ENCODE measurements at places on chromosomes 3 and 15.

DNA sequence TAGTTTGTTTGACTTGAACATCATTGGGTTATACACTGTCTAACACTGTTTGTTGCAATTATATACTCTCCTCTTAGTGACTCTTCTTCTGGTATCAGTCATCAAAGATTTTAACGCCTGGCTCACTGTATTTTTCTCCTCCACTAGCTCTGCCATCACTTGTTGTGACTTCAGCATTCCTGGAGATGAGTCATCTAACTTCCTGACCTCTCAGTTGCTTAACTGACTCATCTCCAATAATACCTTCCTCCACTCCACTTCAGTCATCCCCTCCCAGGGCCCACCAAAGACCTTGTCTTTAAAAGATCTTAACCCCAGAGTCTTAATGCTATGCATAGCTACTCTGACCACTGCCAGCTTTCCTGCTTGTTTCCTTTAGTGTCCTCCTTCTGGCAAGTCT lies 28.6 kb upstream of the CLSTN2 start:
- peak; percentile 7 for DNase-seq

GRCh38 chr3:149744151-149744550 lies 8.1 kb downstream of the COMMD2 start:
- no peak for DNase-seq

DNA sequence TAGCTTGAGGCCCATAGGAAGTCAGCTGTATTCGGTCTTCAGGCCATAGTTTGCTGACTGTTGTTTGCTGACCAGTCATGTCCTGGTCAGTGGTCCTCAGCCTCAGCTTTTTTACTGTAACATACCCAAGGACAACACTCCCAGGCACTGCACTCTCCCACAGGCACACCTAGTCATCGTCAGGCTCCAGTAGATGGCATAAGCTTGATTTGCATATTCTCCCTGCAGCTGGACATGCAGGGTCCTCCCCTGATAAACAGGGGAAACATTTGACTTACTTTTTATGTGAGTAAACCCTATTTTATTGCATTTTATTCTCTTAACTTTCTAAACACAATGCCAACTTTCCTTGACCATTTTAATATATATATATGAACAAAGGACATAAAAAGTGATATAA lies 22.9 kb downstream of the ARHGEF3 start:
- DNase-seq = no peak

GRCh38 chr3:190361791-190362190 lies 26.2 kb upstream of the CLDN16 start:
- DNase-seq = no peak

- DNase-seq = no peak
Measured at GRCh38 chr3:31980530-31981205, 394 bp downstream of the OSBPL10 start.

GRCh38 chr3:134294302-134295280 lies 43.9 kb upstream of the RYK start:
- no peak for DNase-seq

DNA sequence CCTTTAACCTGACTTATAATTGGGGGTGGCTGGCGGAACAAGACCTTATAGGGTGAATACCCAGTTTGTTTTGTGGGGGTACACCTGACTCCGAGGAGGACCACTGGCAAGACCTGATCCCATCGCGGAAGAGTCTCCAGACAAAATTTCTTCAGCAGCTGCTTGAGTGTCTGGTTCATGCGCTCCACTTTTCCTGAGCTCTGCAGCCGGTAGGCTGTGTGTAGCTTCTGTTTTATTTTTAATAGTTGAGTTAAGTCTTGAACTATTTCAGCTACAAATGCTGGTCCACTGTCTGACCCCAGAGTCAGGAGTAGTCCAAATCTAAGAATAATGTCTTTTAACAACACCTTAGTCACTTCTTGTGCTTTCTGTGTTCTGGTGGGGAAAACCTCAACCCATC lies 21.2 kb upstream of the NOX5 start:
- DNase-seq = no peak

DNA sequence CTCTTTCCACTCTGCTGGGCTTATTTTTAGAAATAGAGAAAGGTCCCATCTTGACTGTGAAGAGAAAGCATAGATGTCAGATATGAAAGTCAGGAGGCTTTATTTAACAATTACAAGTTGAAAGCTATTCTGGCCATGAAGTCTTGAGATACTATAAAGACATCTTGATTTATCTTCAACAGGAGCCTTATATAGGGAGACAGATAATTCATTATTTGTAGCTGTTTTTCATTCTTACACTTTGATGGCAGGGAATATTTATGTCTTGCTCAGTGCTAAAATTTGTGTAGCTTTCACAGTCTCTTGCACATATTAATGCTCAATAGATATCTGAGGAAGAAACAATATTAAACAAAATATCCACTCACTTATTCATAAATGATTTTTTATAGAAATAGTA lies 248.8 kb downstream of the C3orf38 start:
- DNase-seq = no peak

GRCh38 chr3:165884518-165884917 lies 47.3 kb upstream of the BCHE start:
- no peak for DNase-seq

- DNase-seq = no peak
Measured at GRCh38 chr3:174051191-174051590, 653.6 kb downstream of the NLGN1 start.

GRCh38 chr15:87599616-87600015 lies 656.9 kb downstream of the NTRK3 start:
- no peak for DNase-seq

- DNase-seq = peak; percentile 84
Measured at GRCh38 chr3:137012097-137012501, 54.3 kb downstream of the IL20RB start.

- DNase-seq = no peak
Measured at GRCh38 chr15:85284497-85284896, 95.9 kb upstream of the AKAP13 start.

GRCh38 chr15:73991260-73991659 lies 835 bp downstream of the STOML1 start:
- peak; percentile 63 for DNase-seq

GRCh38 chr3:187264911-187265310 lies 26.6 kb downstream of the MASP1 start:
- peak; percentile 19 for DNase-seq

- no peak for DNase-seq
Measured at GRCh38 chr3:87828046-87828445, 230.8 kb downstream of the CGGBP1 start.

- no peak for DNase-seq
Measured at GRCh38 chr3:18988614-18989229, 159.6 kb upstream of the KCNH8 start.

- no peak for DNase-seq
Measured at GRCh38 chr3:105672996-105673395, 195.8 kb downstream of the CBLB start.

DNA sequence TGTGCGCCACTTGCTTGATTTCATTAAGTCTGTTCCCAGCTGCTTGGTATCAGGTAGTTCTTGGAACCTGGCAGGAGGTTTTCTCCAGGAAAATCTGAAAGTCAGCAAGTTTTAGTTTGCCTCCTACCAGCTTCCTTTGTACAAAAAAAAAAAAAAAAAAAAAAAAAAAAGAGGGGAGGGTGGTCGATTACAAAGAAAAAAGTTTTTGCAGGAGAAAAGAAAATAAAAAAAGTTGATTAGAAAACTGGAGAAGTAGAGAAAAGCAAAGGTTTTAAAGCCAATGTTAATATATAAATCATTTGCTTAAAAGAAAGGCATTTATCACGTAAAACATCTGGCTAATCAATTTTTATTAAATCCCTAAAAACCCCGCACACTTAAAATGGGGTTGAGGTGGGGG lies 5.9 kb downstream of the EPHA3 start:
- no peak for DNase-seq

GRCh38 chr3:141789281-141789680 lies 26.1 kb downstream of the GRK7 start:
- DNase-seq = no peak

DNA sequence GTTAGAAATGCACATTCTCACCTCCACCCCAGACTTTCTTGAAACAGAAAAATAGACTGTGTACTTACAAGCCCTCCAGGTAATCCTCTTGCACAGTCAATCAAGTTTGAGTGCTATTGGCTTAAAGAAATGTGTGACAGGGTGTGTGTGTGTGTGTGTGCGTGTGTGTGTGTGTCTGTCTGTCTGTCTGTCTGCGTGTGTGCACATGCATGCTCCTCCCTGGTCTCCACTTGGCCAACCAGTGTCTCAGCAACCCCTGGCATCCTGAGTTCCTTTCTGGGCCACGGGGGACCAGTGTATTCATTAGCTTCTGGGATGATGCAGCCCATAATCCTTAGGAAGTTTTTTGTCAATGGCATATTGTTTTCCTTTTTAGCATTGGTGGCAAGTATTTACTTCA lies 128.8 kb upstream of the IL12A start:
- no peak for DNase-seq

DNA sequence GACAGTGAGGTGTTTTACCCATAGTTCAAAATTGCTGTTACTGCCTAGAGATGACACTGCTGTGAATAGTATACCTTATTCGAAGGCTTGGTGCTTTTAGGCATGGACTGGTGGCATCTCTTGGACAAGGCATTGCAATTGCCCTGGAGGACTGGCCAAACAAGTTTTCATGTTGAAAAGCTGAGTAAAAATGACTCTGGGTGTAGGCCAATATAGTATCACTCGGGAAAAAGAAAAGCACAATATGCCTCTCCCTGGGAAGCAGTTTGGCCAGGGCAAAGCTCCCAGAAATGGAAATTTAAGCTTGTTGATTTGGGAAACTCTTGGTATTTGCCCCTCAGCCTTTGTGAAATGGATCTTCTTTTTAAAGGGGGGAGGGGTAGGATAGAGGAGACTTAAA lies 54.8 kb downstream of the ZNF609 start:
- no peak for DNase-seq

GRCh38 chr15:90870354-90871138 lies 2.2 kb downstream of the FURIN start:
- no peak for DNase-seq

DNA sequence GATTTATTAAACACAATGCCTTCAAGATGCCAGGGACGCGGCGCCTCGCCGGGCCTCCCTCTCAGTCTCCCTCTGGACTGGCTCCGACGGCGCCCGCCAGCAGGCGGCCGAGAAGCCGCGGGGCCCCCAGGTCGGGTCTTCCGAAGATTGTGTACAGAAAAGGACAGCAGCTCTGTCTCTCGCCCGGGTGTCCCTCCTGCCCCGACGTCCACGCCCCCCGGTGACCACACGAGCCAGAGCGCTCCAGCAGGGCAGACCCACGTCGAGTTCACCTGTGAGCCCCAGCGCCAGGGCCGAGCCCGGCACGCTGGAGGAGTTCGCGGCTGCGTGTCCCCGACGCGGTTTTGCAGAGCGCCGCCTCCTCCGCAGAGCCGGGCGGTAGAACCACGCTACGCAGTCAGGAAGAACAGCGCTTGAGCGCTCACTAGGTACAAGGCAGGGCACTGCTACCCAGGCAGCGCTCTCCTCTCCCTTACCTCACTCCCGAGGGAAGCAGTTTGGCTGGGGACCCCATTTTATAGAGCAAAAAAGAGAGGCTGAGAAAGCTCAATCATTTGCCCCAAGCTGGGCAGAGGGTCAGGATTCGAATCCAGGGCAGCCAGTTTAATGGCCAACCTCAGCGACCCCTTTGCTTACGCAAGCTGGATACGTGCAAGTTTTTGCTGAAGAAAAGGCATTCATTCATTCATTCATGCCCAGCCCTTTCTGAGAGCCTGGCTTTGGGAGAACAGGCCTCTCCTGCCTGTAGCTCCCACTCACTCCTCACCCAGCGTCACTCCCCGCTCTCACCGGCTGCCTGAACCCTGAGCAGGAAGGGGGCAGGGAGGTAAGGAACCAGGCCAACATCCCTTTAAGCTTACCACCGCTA lies 3.0 kb upstream of the TLE3 start:
- no peak for DNase-seq

DNA sequence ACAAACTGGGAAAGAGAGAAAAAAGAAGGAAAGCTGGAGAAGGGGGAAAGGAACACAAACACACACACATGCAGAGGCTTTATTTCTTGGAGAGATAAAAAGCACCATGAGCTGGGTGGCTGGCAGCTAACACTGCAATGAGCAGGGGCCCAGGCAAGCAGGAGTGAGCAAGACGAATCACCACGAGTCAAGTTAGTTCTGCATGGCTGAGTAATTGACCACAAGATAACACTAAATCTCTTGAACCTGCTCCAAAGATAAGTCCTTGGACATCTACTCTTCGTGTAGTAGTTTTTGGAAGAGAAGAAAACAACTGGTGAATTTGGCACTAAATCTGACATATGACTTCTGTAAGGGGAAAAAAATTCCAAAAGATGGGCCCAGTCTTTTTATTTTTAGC lies 100.9 kb downstream of the MYO5A start:
- peak; percentile 70 for DNase-seq

- no peak for DNase-seq
Measured at GRCh38 chr3:177421481-177421785, 224.2 kb upstream of the TBL1XR1 start.

DNA sequence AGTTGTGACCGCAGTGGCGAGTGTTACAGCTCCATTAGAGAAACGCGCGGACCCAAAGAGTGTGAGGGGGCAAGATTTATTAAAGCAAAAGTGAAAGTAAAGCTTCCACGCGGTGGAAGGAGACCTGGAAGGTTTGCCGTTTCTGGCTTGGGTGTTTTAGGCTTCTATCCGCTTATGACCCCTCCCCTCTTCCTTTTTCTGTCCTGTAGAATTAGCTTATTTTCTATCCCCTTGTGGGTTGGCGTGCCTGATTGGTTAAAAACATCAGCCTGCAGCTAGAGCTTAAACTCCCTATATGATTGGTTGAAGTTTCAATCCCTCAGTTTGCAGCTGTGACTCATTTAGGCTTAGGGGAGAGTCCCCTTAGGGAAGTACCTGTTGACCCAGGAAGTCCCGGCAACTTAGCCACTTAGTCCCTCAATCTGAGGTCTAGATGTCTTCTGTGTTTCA lies 39.6 kb downstream of the C3orf38 start:
- DNase-seq = no peak

DNA sequence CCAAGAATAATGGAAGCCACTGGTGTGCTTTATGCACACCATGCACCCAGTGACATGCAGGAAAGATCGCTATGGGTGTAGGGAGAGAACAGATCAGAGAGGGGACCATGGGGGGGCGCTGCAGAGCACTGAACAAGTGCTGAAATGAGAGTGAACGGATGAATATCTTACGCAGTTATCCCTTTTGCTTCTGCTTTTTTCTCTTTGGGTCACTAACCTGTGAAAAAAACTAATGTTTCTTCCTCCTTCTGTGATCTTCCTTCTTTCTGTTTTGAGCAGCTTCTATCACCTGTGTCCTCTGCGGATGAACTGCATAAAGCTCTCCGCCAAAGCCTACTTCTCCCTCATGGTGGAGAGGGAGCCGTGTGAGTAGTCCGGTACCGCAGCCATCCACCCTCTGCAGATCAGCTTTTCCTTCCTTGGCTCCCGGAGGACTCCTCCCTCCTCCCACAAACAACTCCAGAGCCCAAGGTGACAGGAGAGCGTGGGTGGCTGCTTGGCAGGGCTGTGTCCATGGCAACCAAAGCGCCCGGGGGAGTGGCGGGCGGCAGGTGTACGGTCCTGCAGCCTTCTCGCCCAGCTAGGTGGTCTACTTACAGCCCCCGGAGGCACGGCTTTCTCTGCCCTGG lies 106.2 kb downstream of the DGKG start:
- DNase-seq = no peak

DNA sequence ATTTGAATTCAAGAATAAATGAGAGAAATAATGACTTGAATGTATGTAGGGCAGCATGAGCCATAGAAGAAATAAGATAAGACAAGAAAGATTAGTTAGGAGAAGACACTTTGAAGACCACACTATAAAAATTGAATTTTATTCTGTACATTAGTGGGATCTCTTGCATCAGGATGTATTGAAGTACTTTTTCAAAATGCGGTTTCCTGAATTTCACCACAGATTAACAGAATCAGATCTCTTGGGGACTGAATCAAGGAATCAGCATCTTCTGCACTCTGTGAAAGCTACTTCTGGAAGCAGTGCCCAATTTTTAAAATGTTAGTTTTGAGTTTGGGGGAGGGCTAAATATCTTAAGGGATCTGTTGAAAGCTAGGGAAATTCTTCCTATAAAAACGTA lies 763.9 kb upstream of the GOLIM4 start:
- DNase-seq = no peak
